ENCODE measurements at places on chromosomes 2 and 18.
A peak's percentile ranks its signal among the peaks of the same experiment; 100 is the strongest.

GRCh38 chr2:64063454-64063853 lies 44.2 kb upstream of the VPS54 start:
- no peak for DNase-seq

- DNase-seq: no peak
Measured at GRCh38 chr2:97900806-97901205, 94.9 kb downstream of the TMEM131 start.

- no peak for DNase-seq
Measured at GRCh38 chr2:30974092-30974491, 164.1 kb downstream of the GALNT14 start.

DNA sequence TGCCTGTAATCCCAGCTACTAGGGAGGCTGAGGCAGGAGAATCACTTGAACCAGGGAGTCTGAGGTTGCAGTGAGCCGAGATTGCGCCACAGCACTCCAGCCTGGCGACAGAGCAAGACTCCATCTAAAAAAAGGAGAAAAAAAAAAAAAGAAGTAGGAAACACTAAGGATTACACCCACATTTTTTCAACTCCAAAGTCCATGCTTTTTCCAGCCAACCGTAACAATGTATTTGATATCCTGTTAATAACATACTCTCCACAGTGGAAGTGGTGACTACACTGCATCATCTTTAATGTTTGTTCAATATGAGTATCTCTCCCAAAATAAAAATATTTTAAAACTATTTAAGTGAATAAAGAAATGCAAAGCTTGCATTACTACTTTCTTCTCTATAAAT lies 481.6 kb upstream of the ACVR2A start:
- no peak for DNase-seq

- DNase-seq: peak; percentile 88
Measured at GRCh38 chr2:176562359-176563078, 293.3 kb downstream of the MTX2 start.

GRCh38 chr2:239881561-239882320 lies 143.4 kb downstream of the NDUFA10 start:
- peak; percentile 35 for DNase-seq

GRCh38 chr2:199216253-199216652 lies 241.5 kb downstream of the SATB2 start:
- DNase-seq: no peak

GRCh38 chr2:241443486-241444223 lies 64.7 kb downstream of the STK25 start:
- DNase-seq: peak; percentile 34

DNA sequence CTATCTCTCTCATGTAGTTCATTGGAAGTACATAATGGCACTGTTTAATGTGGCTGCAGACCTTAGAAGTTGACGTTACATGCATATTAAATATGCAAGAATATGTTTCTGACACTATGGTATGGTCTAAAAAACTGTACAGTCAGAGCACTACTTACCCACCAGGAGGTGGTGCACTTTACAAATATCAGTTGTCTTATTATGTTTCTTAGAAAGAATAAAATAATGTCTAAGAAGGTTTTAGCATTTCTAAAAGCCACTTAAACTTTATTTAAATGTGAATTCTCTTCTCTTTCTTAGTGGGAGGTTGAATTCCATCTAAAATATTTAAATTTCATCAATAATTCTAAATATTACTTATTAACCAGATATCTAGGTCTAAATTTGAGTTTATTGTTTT lies 4.3 kb downstream of the TMEFF2 start:
- DNase-seq: peak; percentile 45
